ENCODE measurements at places on chromosomes 13 and 19. TPM values are rescaled to one million over a fixed set of nuclear protein-coding genes. Genes with fewer than 3 reads are reported as not detected.

DNA sequence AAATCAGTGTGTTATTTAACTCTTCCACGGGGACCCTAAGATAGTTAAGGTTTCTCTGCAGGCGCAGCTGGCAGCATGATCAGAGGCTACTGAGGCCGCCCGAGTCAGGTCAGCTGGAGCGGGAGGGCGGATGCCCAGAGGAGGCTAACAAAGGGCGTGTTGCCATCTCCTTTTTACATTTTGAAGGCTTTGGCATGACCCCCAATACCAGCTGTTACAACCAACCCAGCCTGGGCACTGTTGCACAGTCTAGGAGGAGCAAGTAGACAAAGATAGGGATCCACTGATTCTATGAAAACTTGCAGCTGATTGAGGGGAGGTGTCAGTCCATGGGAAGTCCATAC lies 15.7 kb downstream of the COL4A2 start:
- DNase-seq: no peak

DNA sequence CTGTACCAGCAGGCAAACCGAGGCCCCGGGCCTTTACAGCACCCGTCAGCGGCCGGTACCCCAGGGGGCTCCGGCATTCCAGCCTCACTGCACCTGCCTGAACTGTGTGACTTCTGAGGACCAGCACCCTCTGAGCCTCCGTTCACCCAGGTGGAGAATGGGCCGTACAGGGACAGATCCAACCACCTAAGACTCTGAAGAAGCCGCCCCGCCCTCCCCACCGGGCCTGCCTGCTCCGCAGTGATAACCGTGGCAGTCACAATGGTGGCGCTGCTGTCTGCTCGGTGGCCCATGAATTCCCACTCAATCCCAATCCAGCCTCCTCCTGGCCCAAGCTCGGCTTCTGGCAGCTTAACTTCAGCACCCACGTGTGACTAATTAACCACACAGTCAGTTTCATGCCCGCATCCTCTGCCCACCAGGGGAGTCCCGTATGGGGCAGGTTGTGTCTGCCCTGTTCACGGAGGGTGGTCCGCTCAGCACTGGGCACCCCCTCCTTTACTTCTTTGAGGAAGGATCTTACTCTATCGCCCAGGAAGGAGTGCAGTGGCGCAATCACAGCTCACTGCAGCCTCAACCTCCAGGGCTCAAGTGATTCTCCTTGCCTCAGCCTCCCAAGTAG lies 3.4 kb downstream of the TCF3 start:
- no peak for DNase-seq

DNA sequence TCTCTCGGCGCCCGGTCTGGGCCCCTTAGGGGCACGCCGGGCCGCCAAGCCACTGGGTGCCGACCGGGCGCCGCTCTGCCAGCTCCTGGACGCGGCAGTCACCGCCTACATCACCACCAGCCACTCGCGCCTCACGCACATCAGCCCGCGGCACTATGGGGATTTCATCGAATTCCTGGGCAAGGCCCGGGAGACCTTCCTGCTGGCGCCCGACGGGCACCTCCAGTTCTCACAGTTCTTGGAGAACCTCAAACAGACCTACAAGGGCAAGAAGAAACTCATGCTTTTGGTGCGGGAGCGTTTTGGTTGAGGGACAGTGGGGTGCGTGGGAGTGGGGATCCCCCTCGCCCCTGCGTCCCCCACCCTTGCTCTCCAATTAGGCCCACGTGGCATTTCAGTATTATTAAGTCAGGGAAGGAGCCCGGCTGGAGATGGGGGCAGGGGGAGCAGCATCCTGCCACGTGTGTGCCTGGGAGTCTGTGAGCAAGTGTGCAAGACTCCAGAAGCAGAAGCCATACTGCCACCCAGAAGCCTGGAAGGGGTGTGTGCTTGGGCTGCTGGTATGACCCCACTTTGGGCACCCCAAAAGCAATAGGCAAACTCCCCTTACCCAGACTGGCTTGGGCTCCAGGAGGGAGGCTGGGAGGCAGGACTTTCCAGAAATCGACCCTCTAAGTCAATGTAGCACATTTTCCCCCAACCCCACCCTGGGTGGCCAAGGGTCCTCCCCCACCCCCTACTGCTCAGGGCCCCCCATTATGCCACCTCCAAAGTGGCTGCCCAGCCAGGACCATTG lies 35.7 kb downstream of the ZSWIM4 start:
- no peak for DNase-seq

GRCh38 chr19:33303791-33304345 lies 1.5 kb upstream of the CEBPA start:
- no peak for DNase-seq

DNA sequence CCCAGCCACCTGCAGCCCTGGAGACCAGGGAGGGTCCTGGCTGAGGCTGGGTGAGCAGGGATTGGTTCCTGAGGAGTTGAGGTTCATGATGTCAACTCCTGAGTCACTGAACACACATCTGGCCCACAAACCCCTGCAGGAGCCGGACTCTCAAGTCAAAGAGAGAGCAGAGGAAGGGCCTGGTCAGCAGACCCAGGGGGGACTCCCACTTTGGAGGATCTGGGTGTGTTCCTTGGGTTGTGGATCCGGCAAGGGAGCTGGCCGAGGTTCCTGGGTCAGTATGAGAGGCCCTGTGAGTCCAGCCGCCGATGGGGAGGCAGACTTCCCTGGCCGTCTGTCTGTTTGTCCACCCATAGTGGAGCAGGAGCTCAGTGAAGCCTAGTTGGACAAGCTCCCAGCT lies 4.0 kb downstream of the SLC7A10 start:
- no peak for DNase-seq

The CEACAM7 gene
- not detected for total RNA-seq

The RELB gene
- total RNA-seq: 4.5 TPM

The SLC10A2 gene
- total RNA-seq: not detected

- no peak for DNase-seq
These were observed 20.2 kb downstream of the PAF1 start for GRCh38 chr19:39370735-39371134.

The ZNF677 gene
- total RNA-seq: 4.2 TPM

GRCh38 chr13:32902029-32902780 lies 114.0 kb upstream of the KL start:
- DNase-seq: no peak

- peak; percentile 88 for DNase-seq
These were observed 2.3 kb upstream of the TMEM91 start for GRCh38 chr19:41373993-41374392.

- no peak for DNase-seq
These were observed 3.6 kb downstream of the FAM187B start for GRCh38 chr19:35224681-35225571.

- DNase-seq: no peak
These were observed 249.6 kb upstream of the SPRY2 start for GRCh38 chr13:80590551-80590950.

All from LHCN-M2 (cell line).